Epithelial cell of proximal tubule (primary cell): ENCODE measurements at places on chromosomes 12 and 14. TPM values are rescaled to one million over a fixed set of nuclear protein-coding genes. Genes with fewer than 3 reads are reported as not detected.

GRCh38 chr12:57902478-57902969 lies 38.8 kb upstream of the ATP23 start:
- no peak for DNase-seq

Gene IRAK4
- total RNA-seq: 9.7 and 11.3 TPM in 2 replicates

GRCh38 chr14:37116933-37117849 lies 55.2 kb downstream of the SLC25A21 start:
- DNase-seq: peak; percentile 52

DNA sequence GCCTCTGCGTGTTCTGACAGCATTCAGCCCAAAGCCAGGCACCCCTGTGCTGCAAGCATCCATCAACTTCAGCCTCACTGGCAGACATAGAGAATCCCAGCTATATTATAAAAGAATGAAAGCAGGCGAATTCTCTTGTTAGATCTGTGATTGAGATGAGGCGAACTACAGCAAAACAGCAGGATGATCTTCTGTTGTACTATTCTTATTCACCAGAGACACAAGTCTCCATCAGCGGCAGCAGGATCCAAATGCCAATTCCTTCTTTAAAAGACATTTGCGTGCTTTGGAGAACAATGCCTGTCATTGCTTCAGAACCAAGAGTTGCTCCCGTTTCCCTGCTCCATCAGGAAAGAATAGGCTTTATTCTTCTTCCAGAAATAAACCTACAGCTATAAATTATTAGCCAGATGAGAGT lies 188.9 kb downstream of the SLC41A2 start:
- DNase-seq: no peak

DNA sequence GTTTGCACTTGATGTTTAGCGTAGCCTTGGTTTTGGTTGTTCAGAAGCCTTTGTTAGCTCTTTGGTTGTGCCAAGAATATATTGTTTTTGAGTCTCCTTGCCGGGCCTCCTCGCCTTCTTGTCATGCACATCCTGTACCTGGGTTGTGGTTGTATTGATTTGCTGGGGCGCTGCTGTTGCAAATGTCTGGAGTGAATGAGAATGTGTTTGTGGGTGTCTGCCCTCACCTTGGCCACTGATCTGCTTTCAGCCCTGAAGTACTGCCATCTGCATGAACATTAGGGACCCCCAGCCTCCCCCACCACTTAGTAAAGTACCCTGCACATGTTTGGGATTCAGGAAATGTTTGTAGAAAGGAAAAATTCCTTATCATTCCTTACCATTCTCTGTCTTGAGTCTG lies 16.5 kb downstream of the PRKCH start:
- no peak for DNase-seq

- no peak for DNase-seq
These were observed 219.3 kb upstream of the NOS1 start for GRCh38 chr12:117580718-117581062.

Gene POU6F1
- total RNA-seq: 4.6 and 9.2 TPM in 2 replicates

Gene PYGL
- total RNA-seq: 86.6 and 96.8 TPM in 2 replicates

DNA sequence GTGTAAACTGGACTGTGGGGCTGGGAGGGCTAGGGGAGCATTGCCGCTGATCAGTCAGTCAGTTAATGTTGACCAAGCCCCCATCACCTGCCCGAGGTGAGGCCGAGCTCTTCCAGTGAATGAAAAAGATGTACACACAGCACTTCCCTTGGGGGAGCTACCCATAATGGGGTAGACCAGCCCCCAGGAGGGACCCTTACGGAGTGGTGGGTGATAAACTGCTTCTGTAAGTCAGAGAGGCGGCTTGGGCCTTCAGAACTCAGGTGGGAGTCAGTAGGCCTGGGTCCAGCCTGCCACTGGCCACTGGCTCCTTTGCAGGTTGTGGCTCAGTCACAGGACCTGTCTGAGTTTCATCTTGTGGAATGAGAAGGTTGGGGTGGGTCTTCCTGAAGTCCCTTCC lies 43.5 kb downstream of the TSPAN9 start:
- DNase-seq: no peak

Gene CLEC7A
- not detected in 2 replicates for total RNA-seq

GRCh38 chr12:94026596-94026995 lies 121.8 kb upstream of the PLXNC1 start:
- no peak for DNase-seq

DNA sequence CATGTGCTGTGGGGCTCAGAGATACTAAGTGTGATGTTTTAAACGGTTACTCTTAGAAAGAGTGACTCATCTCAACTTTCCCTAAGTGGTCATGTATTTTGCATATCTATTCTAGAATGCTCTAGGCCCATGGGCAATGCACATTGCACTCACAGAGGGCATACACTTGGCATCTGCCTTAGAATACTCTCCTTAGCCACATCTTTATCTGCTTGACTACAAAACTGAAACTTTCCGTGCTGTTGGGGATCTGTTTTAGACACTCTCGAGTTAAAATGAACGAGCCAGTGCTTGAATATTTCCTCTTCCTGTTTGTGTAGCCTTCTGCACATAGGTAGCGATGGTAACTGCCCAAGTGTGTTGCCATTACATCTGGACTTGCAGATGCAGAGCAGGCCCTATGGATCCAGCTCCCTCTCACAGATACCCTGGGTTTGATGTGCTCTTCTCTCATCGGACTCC lies 180.5 kb downstream of the CAND1 start:
- no peak for DNase-seq

Gene USP30
- total RNA-seq: 6.1 and 13.0 TPM in 2 replicates

- no peak for DNase-seq
These were observed 22.6 kb upstream of the SNRPF start for GRCh38 chr12:95836185-95836609.

Gene P2RX2
- not detected in 2 replicates for total RNA-seq

DNA sequence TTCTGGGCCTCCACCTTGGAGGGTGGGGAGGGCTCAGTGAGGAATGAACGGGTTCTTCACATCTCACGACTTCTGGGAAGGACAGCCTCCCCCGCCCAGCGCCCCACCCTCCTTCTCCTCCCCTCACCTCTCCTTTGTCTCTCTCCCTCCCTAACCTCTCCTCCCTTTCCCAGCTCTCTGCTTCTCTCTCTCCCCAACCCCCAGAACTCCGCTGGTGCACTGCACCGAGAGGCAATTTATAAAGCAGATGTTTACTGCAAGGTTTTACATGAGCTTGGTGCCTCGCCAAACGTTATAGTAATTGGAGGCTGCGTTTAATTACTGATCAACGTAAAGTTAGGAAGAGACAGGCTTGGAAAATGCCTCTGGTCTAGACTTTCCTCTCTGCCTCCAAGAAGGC lies 42.9 kb upstream of the FAM222A start:
- DNase-seq: no peak
